ENCODE measurements at places on chromosomes 13 and 19. TPM values are rescaled to one million over a fixed set of nuclear protein-coding genes. Genes with fewer than 3 reads are reported as not detected.

DNA sequence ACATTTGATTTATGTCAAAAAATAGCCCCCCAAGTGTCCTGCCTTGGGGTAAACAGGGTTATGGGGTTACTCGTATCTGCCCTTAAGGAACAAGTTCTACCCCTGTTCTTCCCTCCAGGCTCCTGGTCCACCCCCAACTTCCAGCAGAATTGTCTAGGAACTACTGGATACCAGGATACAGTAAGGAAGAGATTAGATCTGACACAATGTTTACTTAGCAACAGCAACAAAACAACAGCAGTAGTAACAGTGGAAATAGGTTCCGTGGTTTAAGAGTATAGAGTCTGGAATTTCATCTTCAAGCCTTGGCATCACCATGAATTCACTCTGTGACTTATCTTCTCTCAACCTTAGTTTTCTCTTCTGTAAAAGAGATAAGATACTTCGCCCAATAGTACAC, 1.7 kb upstream of the FAM98C start:
- DNase-seq: no peak

Gene TBXA2R
- total RNA-seq: 0.76 TPM

GRCh38 chr13:97258801-97259200, 36.7 kb downstream of the MBNL2 start:
- no peak for DNase-seq

DNA sequence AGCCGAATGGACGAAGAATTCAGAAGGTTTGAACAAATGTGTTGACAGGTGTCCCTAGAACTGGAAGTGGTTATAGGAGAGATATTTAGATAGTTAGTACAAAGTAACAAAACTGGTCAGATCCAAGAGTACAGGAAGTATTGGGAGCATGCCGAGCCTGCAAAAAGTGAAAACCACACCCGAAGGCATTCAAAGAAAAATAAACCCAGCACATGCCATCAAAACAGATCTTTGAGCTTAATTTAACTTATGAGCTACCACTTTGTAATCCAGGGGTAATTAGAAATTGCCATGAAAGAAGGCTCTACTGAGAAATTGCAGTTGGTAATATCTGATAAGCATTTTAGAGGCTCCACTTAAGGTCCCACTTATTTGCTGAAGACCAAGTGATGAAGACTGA, 214.2 kb downstream of the DNAJC15 start:
- no peak for DNase-seq

DNA sequence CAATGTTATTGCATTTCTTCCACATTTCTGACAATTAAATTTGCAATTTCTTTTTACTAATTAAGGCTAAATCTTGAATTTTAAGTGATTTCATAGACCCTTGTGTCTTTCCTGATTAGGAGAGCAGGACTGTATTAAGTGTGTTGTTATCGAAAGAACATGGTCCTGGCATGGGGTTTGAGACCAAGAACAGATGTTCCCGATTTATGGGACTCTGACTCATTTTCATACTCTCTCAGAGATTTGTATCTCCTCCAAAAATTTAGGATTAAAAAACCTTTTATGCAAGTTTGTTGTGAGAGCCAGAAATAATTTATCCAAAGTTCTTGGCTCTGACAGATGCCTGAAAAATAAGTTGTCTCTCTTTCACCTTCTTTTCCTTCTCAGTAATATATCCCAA, 589.3 kb upstream of the ARGLU1 start:
- DNase-seq: no peak

- no peak for DNase-seq
Measured at GRCh38 chr13:37640499-37640898, 41.9 kb upstream of the POSTN start.

GRCh38 chr19:1417145-1417544, 9.8 kb downstream of the DAZAP1 start:
- no peak for DNase-seq

GRCh38 chr19:40356681-40357595, 8.4 kb downstream of the PLD3 start:
- no peak for DNase-seq

DNA sequence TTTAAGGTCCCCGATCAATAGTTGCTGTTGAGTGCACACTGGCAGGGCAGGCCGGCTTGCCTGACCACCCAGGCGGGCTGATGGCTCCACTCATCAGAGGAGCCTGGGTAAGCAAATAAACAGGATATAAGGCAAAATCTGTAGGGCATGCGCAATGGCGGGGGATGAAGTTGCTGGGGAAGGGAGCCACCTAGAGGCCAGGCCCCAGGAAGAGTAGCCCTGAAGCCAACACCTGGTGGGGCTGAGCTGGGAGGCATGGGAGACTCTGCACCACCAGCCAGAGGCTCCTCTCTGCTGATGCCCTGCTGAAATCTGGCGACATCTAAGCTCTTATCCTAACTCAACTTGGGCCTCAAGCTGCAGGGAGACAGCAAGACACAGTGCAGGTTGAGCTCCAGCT, 324.3 kb downstream of the ZNF536 start:
- no peak for DNase-seq

DNA sequence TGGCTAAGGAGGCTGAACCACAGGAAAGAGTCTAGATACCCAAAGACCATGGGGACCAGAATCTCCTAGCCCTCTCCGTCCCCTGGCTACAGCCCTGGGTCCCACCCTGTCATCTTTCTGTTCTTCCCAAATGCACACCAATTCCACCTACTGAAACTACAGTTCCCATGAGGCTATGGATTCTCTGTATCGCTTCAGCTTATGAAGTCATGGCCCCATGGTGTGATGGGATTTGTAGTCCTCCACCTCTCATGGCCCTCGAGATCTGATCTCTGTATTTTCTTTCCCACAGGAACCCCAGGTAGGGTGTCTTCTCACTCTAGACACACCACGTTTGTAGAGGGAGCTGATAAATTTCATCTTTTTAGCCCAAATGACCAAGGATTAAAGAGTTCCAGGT, 11.8 kb downstream of the PTPRH start:
- no peak for DNase-seq

GRCh38 chr13:44244288-44244687, 129.3 kb upstream of the SERP2 start:
- no peak for DNase-seq

- no peak for DNase-seq
Measured at GRCh38 chr13:45331123-45331619, 9.8 kb downstream of the TPT1 start.

Gene FAM98C
- 27.5 TPM for total RNA-seq

Gene FUT6
- total RNA-seq: not detected

DNA sequence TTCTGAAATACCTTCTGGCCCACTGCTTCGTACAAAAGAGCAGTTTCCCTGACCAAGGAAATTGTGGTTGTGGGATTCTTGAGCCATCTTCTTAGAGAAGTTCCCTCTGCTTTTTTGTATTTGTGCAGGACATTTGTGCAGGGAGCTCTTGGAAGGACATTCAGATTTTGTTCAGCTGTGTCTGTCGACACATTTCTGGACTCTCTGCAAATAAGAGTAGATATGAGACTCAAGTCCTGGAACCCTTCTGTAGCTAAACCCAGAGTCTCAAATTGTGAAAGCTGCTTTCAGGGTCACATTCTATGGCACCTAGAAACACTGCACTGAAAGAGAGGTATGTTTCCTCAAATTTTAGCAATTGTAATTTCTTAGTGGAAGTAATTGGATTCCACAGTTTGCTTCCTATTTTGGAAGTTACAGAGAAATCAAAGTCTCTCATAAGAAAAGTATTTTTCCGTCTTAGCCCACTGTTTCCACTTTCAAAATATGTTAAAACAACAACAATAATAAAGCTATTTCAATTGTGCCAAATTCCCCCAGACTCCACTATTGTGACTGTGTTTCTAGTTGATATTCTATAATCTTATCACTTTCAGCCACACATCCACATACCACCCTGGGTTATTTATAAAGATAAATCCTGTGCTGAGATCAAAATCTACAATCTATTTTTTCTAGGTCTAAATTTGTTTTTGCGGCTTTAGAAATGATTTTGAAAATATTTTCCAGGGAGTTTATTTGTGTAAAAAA, 224.0 kb downstream of the COG6 start:
- DNase-seq: no peak

- DNase-seq: no peak
Measured at GRCh38 chr13:102628559-102628958, 31.8 kb downstream of the TPP2 start.

Gene HMGB1
- total RNA-seq: 448 TPM

DNA sequence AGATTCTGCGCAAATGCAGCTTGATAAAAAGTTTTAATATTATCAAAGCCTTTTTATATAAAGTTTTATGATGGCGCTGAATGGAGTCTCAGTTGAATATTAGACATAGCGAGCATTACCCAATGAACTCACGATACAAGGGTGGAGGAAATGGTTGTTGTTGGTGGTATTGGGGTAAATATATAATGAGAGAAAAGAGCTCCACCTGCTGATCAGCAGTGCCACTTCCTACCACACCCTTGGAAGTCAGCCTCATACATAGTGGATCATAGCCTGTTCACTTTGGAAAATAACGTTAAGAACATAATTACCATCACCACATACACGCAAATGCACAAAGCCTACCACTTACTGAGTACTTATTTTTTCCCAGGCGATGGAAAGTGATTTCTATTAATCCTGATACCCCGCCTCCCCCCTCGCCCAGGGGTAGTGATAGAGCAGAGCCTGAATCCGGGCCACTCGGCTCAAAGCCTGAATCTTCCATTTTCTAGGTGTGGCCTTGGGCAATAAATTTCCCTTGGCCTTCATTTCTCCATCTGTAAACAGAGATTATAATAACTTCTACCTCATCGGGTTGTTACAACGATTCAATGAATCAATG, 358.3 kb downstream of the KLF5 start:
- DNase-seq: no peak

Gene LAIR1
- 5.5 TPM for total RNA-seq

Measured in activated T-cell treated with anti-CD3 and anti-CD28 coated beads, Interleukin-2, amount 50 U/mL, for 4 hours (primary cell).